MV-4-11 (cell line): ENCODE measurements at places on chromosomes 11 and 22.

DNA sequence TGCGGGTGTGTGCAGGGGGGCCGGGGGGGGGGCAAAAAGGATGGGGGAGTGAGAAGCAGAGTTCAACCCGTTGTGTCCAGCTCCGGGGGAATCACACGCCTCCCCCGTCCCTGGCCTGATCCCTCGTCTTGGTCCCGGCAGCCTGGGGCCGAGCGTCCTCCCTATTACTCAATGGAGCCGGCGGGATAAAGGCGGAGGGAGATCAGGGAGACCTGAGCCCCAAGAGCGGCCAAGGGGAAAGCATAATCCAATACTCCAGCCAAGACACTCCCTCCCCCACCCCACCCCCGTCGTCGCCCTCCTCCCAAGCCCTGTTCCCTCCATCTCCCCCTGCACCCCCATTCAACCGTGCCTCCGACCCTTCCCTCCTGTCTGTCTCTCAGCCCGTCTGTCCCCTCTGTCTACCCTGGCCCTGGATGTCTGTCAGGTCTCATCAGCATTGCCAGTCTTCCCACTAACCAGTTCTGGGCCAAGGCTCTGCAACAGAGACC is 2.6 kb downstream of the PHOX2A start:
- no peak for DNase-seq

DNA sequence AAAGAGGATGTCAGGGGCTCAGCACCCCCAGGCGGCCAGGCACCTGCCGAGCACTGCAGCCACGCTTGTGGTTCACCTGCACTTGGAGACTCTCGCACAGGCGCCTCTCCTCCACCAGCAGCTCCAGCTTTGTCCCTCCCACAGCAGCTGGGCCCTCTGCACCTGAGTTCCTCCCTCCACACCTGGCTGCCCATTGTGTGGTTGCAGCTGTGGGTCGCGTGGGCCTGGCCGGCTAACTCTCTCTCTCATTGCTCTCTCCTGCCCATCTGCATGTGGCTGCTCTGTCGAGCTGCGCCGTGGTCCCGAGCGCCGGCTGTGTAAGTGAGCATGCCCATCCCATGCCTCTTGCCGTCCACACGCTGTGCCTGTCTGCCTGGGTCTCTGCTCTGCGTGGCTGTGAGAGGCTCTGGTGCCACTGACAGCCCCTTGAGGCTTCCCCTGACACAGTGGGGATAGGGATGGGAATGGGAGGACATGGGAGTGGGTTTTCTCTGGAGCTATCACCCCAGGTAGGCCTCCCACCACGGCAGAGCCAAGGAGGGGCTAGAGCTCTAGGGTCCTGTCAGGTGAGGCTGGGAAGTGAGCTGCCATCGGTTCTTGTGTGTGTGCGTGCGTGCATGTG is 8.5 kb upstream of the ACR start:
- no peak for DNase-seq

GRCh38 chr11:105181100-105181499 is 41.5 kb upstream of the CARD18 start:
- DNase-seq, result peak; percentile 72

- no peak for DNase-seq
Observed at GRCh38 chr11:73962101-73962705, 11.4 kb downstream of the DNAJB13 start.

DNA sequence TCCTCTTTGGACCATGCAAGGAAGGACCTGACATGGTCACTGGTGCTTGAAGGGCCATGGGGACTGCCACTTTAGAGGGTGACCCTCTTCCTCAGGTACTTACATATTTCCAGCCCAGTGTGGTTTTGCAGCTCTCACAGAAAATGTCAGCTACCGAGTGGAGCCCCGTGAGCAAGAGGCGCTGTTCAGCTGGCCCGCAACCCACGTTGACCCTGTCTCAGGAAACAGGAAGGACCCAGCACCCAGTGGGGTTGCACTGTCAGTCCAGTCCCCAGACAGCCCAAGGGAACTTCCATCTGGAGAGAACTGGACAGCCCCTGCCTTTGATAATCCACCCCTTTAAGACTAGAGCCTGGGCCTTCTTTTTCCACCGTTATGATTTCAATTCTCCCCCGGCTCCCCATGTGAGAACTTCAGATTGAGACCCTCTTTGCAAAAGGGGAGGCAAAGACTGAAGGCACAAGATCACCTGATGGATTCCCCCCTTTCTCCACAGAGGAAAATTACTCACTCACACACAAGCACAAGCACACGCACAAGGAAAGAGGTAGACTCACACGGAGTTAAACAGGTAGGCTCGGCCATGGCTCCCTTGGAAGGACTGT is 3.4 kb downstream of the YPEL4 start:
- DNase-seq, result peak; percentile 2

DNA sequence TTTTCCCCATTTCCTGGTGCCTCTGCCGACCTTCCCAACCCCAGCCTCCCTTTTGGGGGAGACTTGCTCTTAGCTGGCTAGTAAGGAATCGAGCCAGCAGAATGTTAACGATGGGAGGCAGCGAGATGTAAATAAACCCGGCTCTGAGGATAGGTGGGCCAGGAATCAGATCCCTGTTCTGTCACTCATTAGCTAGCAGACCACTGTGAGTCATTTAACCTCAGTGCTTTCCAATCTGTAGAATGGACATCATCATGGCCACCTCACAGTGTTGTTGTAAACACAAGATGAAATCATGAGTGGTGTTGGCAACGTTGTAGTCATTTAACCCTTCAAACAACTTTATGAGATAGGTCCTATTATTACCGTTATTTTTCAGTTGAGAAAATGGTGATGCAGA is 208.6 kb downstream of the KIRREL3 start:
- no peak for DNase-seq
